ENCODE measurements at places on chromosomes 6 and 20.

DNA sequence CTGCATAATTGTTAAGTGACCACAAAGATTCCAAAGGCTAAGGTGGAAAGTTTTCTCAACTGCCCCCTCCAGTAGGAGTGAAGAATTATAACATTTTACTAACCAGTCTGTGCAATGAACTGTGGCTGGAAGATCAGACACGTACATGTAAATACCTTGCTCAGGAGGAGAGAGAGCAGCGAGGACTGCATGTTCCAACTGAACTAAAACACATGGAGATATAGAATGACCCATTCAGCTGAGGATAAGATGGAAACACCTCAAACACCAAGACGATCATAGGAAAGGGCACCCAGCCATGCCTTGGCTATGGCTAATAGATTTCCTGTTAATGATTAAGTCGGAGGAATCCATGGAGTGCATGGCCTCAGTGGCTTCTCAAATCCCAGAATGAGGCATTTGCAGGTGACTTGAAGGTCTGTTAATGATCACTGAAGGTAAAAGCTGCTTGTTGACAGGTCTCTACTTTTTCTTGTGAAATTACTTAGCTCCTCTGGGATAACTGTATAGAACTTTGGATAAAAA, 875.6 kb downstream of the TFAP2A start:
- no peak for DNase-seq

GRCh38 chr6:140070846-140071473, 696.5 kb upstream of the CITED2 start:
- no peak for DNase-seq

GRCh38 chr20:49990271-49990720, 7.5 kb downstream of the SNAI1 start:
- DNase-seq, result no peak

DNA sequence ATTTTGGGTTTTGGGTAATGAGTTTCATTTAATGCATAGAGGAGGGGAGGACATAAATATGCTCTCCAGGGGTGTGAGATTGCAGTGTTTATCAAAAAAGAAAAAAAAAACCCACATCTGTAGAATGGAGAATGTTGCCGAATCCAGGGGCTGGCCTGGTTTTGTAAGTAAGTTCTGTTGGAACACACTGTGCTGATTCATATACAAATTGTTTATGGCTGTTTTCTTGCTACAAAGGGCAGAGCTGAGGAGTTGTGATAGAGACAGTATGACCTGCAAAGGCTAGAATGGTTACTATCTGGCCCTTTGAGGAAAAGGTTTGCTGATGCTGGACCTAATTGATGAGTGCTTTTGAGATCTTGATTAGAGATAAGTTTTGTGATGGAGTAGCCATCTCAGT, 30.4 kb downstream of the SCAF8 start:
- DNase-seq, result no peak
